ENCODE measurements at places on chromosomes 7 and 10.
A peak's percentile ranks its signal among the peaks of the same experiment; 100 is the strongest.

DNA sequence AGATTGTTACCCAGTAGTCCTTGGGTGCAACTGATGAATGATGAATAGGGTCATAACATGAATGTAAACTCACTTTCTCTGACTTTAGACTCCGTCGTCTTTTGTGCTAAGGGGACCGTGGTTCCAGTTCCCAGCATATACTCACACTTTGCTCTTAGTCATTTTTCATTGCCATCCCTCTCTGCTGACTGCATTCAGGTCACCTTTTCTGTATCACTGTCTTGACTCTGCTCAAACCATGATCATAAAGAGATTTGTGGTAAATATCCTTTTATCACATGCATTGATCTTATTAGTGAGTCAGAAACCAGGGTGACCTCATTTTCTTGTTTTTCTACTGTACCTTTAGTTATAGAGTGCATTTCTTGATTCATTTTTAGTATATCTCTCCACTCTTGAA, 141.1 kb upstream of the AGR3 start:
- DNase-seq = no peak

GRCh38 chr7:20991544-20991943, 204.9 kb upstream of the SP8 start:
- DNase-seq = no peak

- DNase-seq = no peak
Observed at GRCh38 chr7:99325001-99325493, 651 bp upstream of the ARPC1A start.

DNA sequence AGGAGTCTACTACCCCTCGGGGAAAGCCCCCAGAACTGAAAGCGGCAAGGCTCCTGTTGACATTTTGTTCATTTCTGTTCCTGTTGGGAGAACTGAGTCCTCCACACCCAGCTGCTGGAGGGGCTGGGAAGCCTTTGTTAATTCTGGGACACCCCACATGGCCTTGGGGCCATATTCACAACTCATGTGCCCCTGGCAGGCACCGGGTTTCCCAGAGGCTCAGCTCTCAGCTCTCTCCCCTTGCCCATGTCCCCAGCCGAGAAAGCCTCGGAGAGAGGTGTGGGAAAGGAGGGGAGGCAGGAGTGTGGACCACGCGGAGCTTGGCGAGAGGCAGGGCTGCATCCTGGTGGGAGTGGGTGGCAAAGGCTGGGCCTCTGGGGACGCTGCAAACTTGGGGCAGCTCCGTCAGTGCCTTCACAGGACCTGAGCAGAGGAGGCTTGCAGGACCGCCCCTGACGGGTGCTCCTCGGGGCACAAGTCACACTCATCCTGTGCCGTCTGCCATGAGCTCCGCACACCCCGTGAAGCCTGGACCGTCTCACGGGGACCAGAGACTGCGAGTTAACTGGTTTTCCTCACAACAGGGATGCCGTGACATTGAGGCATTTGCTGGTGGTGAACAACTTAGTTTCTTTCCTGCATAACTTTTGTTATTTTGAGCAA, 140.9 kb downstream of the DNAJB6 start:
- DNase-seq = no peak

DNA sequence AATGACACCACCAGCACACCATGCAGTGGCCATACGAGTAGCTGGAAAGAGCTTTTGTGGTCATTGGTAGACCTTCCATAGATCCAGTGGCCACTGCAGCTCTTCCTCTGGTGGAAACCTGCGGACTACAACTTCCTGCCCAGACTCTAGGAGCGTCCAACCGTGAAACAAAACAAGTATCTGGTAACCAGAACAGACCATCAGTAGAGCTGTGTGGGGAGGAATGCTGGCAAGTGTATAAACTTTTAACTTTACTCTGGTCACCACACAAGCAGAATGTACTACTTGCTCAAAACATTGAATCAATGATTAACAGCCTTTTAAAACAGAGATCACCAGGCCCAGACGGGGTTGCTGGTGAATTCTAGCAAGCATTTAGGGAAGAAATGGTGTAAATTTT, 154.7 kb upstream of the DGKB start:
- DNase-seq = no peak

- no peak for DNase-seq
Observed at GRCh38 chr10:31321396-31321941, 2.5 kb downstream of the ZEB1 start.

DNA sequence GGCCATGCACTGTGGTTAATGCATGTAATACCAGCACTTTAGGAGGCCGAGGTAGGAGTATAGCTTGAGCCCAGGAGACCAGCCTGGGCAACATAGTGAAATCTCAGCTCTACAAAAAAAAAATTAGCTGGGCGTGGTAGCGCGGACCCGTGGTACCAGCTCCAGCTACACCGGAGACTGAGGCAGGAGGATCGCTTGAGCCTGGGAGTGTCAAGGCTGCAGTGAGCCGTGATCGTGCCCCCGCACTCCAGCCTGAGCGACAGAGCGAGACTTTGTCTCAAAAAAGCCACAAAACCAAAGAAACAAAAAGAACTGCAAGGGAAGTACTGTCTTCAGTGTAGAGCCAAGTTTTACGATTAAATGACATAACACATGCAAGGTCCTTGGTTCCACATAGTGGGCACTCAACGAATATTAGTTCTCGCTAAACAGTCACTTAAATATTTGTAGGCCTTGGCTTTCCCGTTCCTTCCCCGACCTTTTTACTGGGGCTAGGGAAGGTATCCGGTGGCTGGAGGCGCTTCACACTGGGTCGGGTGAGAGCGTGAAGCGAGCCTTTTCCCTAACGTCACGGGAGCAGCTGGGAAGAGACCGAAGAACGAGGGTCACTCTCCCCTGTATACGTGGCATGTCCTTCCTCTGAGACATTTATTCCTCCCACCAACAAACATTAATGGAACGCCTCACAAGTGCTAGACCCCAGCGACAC, 993 bp upstream of the SND1 start:
- DNase-seq = peak; percentile 23

- DNase-seq = no peak
Observed at GRCh38 chr7:129443612-129444011, 9.4 kb downstream of the STRIP2 start.

GRCh38 chr10:73937333-73938043, 26.6 kb downstream of the PLAU start:
- no peak for DNase-seq

DNA sequence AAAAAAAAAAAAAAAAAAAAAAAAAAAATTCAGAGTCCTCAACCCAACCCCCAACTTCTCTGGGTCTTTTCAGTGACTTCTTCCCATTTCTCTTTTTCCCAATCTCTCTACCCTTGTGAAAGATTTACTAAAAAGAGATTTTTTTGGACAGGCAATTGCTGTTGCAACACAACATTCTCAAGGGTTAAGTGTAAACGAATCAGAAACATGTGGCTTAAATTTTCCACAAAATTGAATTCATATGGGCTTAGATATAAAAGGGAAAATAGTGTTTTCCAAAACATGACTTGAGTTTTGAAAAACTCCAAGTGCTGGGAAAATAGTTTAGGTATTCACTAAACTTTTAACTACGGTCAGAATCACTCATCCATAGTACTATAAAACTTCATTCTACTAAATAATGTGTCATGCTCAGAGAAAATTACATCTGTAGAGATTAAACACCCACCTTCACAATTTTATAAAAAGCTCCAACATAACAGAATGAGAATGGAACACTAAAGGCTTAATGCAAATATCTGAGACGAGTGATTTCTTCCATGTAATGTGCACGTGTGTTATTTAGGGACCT, 643.1 kb downstream of the PARD3 start:
- DNase-seq = no peak

- DNase-seq = no peak
Observed at GRCh38 chr10:47222461-47222860, 77.5 kb upstream of the GDF10 start.

DNA sequence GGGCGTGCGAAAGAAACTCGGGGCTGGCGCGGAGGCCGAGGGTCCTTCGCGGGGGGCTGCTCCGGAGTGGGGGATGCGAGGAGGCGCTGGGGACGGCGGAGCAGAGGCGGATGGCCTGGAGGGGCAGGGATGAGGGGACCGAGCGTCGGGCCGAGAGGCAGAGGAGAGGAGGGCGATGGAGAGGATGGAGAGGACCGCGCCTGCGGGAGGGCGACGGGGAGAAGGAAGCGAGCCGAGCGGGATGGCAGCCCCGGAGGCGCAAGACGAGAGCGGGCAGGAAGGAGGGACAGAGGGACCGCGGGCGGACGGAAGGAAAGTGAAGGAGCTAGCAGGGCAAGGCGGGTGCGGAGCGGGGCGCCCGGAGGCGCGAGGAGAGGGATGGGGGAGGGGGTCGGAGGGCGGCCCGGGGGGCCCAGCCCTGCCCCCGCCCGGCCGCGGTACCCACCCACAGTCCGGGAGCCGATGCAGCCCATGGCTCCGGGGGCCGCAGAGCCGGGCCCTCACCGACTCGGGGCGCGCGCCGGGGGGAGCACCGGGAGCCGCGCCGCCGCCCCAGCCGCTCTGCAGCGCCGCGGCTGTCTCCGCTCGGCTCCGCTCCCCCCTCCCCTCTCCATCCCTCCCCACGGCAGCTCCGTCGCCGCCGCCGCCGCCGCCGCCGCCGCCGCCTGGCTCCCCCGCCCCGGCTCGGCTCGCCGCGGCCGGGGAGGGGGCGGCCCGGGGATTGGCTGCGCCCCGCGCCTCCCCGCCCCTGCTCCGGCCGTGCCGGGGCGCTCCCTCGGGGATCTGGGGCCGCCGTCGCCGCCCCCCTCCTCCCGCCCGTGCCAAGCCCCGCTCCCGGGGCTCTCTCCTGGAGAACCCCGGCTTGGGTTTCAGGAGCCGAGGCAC, at the start of gene FAM131B:
Gene FAM131B (minus strand): TSS at position 583 of the 885 bp plus-strand sequence. CDS start 110 bp downstream, at position 473.
- no peak for DNase-seq

DNA sequence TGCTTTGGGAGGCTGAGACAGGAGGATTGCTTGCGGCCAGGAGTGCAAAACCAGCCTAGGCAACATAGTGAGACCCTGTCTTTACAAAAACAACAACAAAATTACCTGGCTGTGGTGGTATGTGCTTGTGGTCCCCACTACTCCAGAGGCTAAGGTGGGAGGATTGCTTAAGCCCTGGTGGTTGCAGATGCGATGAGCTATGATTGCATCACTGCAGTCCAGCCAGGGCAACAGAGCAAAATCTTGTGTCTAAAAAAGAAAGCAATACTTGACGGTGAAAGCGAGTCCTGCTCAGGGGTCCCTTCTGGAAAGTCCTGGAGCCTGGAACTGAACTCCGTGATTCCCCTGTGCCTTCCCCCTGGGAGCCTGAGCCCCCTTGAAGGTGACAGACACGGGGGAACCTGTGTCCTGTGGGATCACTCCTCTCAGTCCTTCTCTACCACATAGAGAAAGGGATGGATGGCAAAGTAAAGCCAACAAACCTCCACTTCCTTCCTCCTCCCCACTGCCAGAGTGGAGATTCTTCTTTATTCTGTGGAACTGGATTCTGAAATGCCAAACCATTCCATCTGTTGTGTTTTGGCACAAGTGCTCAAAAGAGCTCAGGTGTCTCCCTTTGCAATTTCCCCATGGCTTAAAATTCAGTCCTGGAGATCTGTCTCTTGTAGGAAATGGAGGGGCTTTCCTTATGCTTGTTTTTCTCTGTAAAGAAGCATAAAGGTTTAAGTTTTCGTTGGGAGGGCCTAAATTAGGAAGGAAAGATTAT, 50.6 kb downstream of the KIAA1217 start:
- no peak for DNase-seq

GRCh38 chr10:110915035-110915434, 3.9 kb downstream of the BBIP1 start:
- DNase-seq = no peak

- no peak for DNase-seq
Observed at GRCh38 chr10:120825878-120826769, 25.0 kb upstream of the WDR11 start.

- DNase-seq = peak; percentile 79
Observed at GRCh38 chr10:67788028-67788886, 49.7 kb downstream of the DNAJC12 start.

DNA sequence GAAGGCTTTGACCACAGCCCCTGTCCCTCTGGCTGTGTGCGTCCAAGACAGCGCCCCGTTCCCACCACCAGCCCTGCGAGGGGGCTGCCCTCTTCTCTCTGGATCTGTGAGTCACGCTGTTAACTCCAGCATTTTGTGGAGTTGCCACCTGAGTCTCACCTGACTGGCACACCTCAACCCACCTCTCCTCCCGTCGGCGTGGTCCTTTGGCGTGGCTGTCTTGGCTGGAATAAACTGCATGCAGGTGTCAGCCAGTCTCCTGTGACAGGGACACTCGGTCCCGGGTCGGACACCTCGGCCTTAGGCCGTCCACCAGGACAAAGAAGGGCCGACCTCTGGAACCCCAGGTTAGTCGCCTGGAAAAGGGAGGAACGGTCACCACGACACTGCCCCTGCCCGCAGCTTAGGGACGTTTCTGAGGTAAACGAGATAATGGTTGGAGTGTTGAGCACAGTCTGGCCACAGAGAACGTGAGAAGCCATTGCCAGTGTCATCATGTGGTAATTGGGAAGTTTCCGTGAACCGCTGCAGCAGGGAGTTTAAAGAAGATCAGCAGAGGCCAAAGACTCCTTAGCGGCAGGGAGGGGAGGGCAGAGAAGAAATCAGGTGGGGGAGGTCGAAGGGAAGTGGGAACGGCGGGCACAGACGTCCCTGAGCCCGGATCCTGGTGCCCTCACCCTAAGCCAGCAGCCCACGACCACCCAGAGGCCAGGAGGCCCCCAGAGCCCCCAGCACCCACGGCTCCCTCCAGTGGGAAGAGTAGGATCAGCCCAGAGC, 73.6 kb upstream of the FAM20C start:
- no peak for DNase-seq

DNA sequence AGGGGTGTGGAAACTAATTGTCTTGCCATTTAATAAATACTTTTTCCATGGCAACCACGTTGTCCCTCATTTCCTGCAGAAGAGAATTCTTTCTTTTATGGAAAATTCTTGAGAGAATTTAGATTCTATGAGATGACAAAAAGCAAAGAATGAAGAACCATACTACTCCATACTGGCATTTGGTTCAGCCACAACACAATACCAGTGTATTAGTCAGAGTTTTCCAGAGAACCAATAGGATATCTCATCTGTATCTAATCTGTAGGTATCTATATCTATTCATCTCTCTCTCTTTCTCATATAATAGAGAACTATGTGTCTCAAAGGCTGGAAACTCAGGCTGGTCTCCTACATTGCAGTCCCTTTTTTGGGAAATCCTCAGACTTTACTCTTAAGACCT, 44.6 kb upstream of the NAMPT start:
- no peak for DNase-seq

Measured in hematopoietic multipotent progenitor cell treated with erythropoietin and hydrocortisone succinate and interleukin-3 and kit ligand, for 8 days (in vitro differentiated cells).